ENCODE measurements at places on chromosomes 16 and 17. TPM values are rescaled to one million over a fixed set of nuclear protein-coding genes. Genes with fewer than 3 reads are reported as not detected.

REXO5 gene
- 5.5 TPM for total RNA-seq

DNA sequence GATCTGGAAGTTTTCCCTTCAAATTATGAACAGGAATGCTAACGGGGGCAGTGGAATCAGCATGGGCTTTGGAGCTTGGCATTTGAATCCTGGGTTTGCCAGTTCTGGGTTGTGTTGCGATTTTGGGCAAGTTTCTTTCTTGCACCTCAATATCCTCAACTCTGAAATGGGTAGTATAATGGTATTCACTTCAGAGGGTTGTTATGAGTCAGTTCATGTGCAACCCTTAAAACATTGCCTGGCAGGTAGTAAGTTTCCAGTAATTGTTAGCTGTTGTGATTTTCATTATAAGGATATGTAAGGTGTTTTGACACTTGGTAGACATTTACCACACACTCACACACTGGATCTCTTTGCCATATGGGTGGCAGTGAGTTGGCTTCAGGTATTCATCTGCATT lies 33.4 kb downstream of the SNX29 start:
- DNase-seq, result no peak

PDIA2 gene
- 0.14 TPM for total RNA-seq

ZNF624 gene
- 3.9 TPM for total RNA-seq

FOXO3B gene
- total RNA-seq, result 3.9 TPM

GRCh38 chr17:54372069-54372749 lies 528.4 kb upstream of the TOM1L1 start:
- no peak for DNase-seq

SPNS3 gene
- 0.13 TPM for total RNA-seq

- no peak for DNase-seq
These were observed 24.3 kb downstream of the TK2 start for GRCh38 chr16:66525396-66526180.
